CD4-positive, alpha-beta T cell (primary cell): ENCODE measurements at places on chromosomes 3 and 15.

DNA sequence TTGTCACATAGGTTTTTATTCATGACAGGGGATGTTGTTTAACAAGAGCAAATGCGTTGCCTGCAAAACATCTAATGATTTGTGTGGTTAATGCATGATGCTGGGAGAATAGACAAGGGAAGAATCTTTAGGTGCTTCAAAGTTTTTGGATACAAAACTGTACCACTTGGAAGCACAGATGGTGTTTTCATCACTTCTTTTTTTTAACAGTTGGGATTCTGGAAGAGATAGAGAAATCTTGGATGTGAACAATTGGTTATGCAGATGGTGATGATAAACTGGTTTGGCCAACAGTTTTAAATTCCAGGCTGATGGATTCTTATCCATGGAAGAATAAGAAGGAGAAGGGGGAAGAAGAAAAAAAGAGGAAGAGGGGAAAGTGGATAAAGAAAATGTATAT lies 379.4 kb downstream of the KCNH8 start:
- no peaks in the 10 kb centered on the region for H3K36me3 ChIP-seq
- no peaks in the 10 kb centered on the region for H3K4me1 ChIP-seq
- no peak overlapping the region for H3K27ac ChIP-seq
- DNase-seq, result no peak
- H3K4me3 ChIP-seq, result no peak overlapping the region
- no peaks in the 10 kb centered on the region for H3K27me3 ChIP-seq

DNA sequence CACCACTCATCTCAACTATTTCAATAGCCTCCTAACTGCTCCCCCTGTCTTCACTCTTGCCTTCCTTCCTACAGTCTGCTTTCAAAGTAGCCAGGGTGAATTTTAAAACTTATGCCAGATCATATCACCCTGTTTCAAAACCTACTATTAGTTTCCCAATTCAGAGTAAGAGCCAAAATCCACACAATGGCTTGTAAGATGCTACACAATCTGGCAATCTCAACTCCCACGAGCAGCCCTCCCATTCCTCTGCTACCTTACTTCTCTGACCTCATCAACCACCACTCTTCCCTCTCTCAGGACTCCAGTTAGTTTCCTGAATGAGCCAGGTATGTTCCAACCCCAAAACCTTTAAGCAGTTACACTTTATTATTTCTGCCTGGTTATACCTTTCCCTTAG lies 62.5 kb downstream of the VPS13C start:
- no peak overlapping the region for H3K4me3 ChIP-seq
- no peak overlapping the region for H3K27ac ChIP-seq
- no peak for DNase-seq
- peaks cover 16% of the 10 kb centered on the region for H3K36me3 ChIP-seq

DNA sequence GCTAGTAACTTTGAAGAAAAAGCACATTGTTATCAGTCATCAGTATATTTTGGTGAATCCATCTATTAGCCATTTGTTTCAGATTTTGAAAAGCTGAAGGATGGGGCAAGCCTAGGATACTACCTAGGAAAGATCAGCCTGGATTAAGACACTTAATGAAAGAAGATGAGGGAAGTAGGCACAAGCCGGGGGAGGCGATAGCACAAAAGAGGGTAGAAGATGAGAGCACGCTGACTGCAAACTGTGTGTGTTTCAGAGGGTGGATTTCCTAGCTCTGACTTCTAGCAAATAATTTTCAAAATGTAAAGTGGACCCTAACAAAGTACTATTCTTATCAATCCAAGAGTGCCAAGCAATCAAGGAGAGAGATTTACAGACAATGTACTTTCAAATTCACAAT lies 22.2 kb upstream of the SOX2 start:
- H3K36me3 ChIP-seq, result no peaks in the 10 kb centered on the region
- no peaks in the 10 kb centered on the region for H3K27me3 ChIP-seq
- no peak overlapping the region for H3K27ac ChIP-seq
- no peak overlapping the region for H3K4me3 ChIP-seq
- no peaks in the 10 kb centered on the region for H3K4me1 ChIP-seq

GRCh38 chr15:78811124-78811824 lies at the start of gene ADAMTS7:
Gene ADAMTS7, minus strand, starts transcription at chr15:78811464. Its CDS starts 244 bp downstream, at chr15:78811220.
- H3K27ac ChIP-seq, result no peak within 1 kb of the TSS
- H3K4me1 ChIP-seq, result peaks cover 20% of the 10 kb centered on the region
- H3K27me3 ChIP-seq, result peaks cover 58% of the 10 kb centered on the region
- H3K4me3 ChIP-seq, result peak within 1 kb of the TSS; percentile 48
- DNase-seq, result peak; percentile 16
- no peaks in the 10 kb centered on the region for H3K36me3 ChIP-seq

DNA sequence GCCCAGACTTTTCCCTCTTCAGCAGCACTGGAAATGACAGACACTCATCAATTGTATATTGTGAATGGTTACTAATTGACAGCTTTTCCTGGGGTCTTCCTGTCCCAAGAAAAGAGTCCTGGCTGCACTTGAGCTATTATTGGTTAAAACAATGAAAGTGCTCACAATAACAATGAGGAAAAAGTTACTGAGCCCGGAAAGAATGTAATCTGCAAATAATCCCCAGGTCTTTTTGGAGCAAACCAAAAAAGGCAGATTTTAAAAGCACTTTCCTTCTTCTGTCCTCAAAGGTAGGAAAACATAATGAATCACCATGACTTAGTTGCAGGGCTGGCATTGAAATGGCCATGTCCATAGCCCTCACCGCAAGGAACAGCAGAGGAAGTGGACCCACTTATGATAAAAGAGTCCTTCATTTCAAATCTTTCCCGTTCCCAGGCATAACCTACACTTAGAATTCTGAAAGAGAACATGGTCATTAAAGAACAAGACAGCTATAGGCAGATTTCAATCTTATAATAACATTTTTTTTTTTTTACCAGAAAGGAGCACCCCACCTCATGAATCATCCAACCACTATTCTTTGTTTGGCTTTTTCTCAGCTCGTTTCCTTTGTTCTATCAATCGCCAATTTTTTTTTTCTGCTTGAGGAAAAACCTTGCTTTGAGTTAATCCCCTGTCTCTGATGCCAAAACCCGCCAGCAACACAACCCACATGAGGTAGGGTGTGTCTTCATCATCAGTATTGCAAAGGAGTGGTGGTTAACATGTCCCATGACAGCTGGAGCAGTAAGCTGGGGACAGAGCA lies 35.5 kb upstream of the ATP1B3 start:
- no peak for DNase-seq
- no peaks in the 10 kb centered on the region for H3K4me1 ChIP-seq
- H3K36me3 ChIP-seq, result no peaks in the 10 kb centered on the region
- H3K27me3 ChIP-seq, result no peaks in the 10 kb centered on the region

DNA sequence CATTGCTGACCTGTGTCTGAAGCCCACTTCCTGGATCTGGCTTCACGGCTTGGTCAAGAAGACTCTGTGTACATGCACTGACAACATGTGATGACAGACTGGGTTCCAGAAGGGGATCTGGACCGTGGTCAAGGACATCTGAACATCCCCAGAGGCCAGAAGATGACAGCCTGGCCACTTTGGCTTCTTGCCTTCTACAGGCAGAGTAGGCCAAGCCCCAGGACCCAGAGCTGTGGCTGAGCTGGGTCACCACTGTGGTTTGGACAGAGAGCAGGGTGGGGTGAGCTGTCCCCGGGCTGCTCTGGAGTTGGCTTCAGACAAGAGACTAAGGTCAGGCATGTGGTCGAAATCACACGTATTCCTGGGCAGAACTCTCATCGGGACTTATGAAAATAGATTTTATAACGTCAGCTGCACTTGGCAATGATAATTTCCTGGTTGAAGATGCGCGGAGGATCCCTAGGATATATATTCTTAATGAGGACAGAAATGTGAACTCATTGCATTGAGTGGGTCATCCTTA lies 114.1 kb upstream of the FRMD4B start:
- H3K4me1 ChIP-seq, result no peaks in the 10 kb centered on the region
- no peak overlapping the region for H3K4me3 ChIP-seq
- H3K27me3 ChIP-seq, result no peaks in the 10 kb centered on the region
- no peaks in the 10 kb centered on the region for H3K36me3 ChIP-seq

DNA sequence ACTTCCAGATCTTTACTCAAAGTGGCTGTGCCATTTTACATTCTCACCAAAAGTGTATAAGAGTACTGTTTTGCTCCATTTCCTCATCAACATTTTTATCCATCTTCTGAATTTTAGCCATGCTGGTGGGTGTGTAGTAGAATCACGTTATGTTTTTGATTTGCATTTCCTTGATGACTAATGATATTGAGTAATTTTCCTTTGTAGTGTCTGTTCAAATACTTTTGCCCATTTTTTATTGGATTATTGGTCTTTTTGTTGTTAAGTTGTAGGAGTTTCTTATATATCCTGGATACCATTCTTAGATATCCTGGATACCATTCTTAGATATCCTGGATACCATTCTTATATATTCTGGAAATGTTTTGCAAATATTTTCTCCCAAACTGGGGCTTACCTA lies 344.9 kb downstream of the LRRC3B start:
- H3K4me1 ChIP-seq, result no peaks in the 10 kb centered on the region
- DNase-seq, result no peak
- no peak overlapping the region for H3K4me3 ChIP-seq
- no peaks in the 10 kb centered on the region for H3K27me3 ChIP-seq
- H3K36me3 ChIP-seq, result no peaks in the 10 kb centered on the region

GRCh38 chr3:180656406-180656805 lies 22.9 kb downstream of the CCDC39 start:
- H3K27ac ChIP-seq, result no peak overlapping the region
- H3K27me3 ChIP-seq, result peaks cover 6% of the 10 kb centered on the region

- no peaks in the 10 kb centered on the region for H3K36me3 ChIP-seq
- H3K27me3 ChIP-seq, result no peaks in the 10 kb centered on the region
- no peak for DNase-seq
- H3K4me1 ChIP-seq, result no peaks in the 10 kb centered on the region
- no peak overlapping the region for H3K27ac ChIP-seq
- no peak overlapping the region for H3K4me3 ChIP-seq
Measured at GRCh38 chr15:35458176-35458856, 87.6 kb downstream of the DPH6 start.

DNA sequence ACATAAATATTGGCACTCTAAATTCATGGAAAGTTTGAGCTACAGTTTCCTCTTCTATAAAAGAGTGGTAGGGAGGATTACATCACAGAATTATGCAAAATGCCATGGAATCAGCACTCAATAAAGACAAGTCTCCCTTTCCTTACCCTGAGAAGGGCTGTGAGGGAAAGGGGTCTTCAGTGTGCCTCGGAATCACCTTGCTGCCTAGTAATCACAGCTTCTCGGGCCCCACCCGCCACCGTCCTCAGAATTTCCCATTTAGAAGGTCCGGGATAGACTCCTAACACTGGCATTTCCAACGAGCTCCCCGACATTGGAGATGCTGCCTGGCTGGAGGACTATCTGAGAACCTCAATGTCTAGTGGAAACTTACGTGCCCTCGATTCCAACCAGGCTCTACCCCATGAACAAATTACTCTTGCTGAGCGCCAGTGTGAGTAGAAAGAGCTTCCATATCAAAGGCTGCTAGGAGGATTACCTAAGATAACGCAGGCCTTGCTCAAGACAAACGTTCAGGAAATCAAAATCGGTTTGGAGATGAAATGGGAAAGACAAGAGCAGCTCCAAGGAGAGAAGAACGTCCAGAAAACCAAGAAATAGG lies 92.1 kb upstream of the CHD2 start:
- peak overlapping the region; percentile 82 for H3K27ac ChIP-seq
- H3K4me3 ChIP-seq, result peak overlapping the region; percentile 59
- H3K36me3 ChIP-seq, result no peaks in the 10 kb centered on the region
- peaks cover 55% of the 10 kb centered on the region for H3K4me1 ChIP-seq
